ENCODE measurements at places on chromosomes 2 and 18. TPM values are rescaled to one million over a fixed set of nuclear protein-coding genes. Genes with fewer than 3 reads are reported as not detected.

The UGT1A4 gene
- total RNA-seq = not detected

The WDCP gene
- total RNA-seq = 3.8 TPM

The D2HGDH gene
- total RNA-seq = 19.7 TPM

The MAP3K20 gene
- 56.1 TPM for total RNA-seq

The C2orf72 gene
- not detected for total RNA-seq

Data from omental fat pad (tissue), 4 donors.